ENCODE measurements at places on chromosomes 3 and 15.

- DNase-seq = no peak
Observed at GRCh38 chr3:135310317-135310716, 515.3 kb downstream of the EPHB1 start.

- no peak for DNase-seq
Observed at GRCh38 chr15:38069511-38070011, 135.1 kb downstream of the TMCO5A start.

DNA sequence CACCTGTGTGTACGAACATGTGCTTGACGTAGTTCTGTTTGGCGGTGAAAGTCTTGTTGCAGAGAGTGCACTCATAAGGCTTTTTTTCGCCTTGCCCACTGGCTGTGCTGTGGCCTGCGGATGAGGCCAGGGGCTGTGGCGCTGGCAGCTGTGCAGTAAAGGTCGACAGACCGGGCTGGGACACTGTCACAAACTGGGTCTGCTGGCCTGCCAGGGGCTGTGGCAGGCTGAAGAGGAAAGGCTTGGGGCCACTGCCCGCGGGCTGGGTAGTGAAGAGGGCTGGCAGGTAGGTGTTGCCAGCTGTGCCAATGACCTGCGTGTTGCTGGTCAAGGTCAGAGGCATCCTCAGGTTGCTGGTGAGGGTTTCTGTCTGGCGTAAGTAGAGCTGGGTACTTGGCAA is 56.4 kb downstream of the TIGIT start:
- no peak for DNase-seq

- DNase-seq = no peak
Observed at GRCh38 chr3:107674371-107674770, 151.6 kb downstream of the BBX start.

Measured in stimulated activated CD8-positive, alpha-beta memory T cell treated with anti-CD3 and anti-CD28 coated beads, Interleukin-7, amount 100 ng/mL, for 48 hours (primary cell).